ENCODE measurements at places on chromosomes 1 and 21.
A peak's percentile ranks its signal among the peaks of the same experiment; 100 is the strongest.

- H3K4me3 ChIP-seq: no peak overlapping the region
- no peaks in the 10 kb centered on the region for H3K36me3 ChIP-seq
- no peak for DNase-seq
- H3K27me3 ChIP-seq: peaks cover 41% of the 10 kb centered on the region
- H3K4me1 ChIP-seq: peaks cover 18% of the 10 kb centered on the region
Observed at GRCh38 chr1:228648647-228649383, 86.5 kb upstream of the RHOU start.

GRCh38 chr1:232428786-232429530, 201.0 kb downstream of the SIPA1L2 start:
- no peaks in the 10 kb centered on the region for H3K36me3 ChIP-seq
- DNase-seq: no peak
- H3K27me3 ChIP-seq: no peaks in the 10 kb centered on the region
- no peak overlapping the region for H3K4me3 ChIP-seq
- no peak overlapping the region for H3K27ac ChIP-seq
- H3K4me1 ChIP-seq: no peaks in the 10 kb centered on the region

DNA sequence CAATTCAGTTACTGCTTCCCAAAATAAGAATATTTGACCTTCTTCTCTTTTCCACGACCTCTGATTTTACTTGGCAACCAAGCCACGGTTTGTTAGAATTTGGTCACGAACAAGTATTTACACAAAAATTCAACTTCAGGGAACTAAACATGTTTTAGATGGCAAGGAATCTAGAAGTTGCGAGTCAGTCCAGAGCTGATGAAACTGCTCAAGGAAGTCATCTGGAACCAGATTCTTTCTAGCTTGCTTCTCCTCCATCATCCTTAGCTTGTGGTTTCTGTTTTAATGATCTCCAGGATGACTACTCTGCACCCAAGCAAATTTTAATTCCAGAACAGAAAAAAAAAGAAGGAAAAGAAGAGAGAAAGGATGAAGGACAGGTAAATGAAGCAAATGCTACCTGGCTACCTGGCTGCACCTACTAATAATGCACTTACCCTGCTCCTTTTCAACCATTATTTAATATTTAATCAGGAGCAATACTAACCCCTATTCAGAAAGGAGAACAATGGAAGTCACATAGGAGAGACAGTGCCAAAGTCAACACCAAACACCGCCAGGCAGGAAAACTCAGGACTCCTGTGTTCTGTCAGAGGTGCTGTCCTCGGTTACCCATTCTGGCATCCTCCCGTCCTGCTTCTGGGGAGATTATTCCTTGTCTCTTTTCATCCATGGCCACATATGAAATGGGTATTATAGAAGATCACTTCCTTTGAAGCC, 54.2 kb upstream of the RGS7 start:
- no peaks in the 10 kb centered on the region for H3K27me3 ChIP-seq
- H3K36me3 ChIP-seq: no peaks in the 10 kb centered on the region
- H3K4me3 ChIP-seq: no peak overlapping the region
- no peak overlapping the region for H3K27ac ChIP-seq
- H3K4me1 ChIP-seq: no peaks in the 10 kb centered on the region

GRCh38 chr1:207462535-207462934, 8.4 kb downstream of the CR2 start:
- no peak for DNase-seq
- H3K4me3 ChIP-seq: no peak overlapping the region
- H3K27ac ChIP-seq: no peak overlapping the region
- H3K4me1 ChIP-seq: no peaks in the 10 kb centered on the region
- no peaks in the 10 kb centered on the region for H3K27me3 ChIP-seq

- H3K27ac ChIP-seq: no peak overlapping the region
- H3K4me3 ChIP-seq: no peak overlapping the region
- no peaks in the 10 kb centered on the region for H3K36me3 ChIP-seq
- no peak for DNase-seq
Observed at GRCh38 chr1:160823296-160823695, 27.3 kb downstream of the LY9 start.

- H3K4me3 ChIP-seq: no peak overlapping the region
- H3K27me3 ChIP-seq: no peaks in the 10 kb centered on the region
- DNase-seq: no peak
- no peaks in the 10 kb centered on the region for H3K4me1 ChIP-seq
- no peaks in the 10 kb centered on the region for H3K36me3 ChIP-seq
Observed at GRCh38 chr1:162976628-162977027, 92.5 kb upstream of the RGS4 start.

DNA sequence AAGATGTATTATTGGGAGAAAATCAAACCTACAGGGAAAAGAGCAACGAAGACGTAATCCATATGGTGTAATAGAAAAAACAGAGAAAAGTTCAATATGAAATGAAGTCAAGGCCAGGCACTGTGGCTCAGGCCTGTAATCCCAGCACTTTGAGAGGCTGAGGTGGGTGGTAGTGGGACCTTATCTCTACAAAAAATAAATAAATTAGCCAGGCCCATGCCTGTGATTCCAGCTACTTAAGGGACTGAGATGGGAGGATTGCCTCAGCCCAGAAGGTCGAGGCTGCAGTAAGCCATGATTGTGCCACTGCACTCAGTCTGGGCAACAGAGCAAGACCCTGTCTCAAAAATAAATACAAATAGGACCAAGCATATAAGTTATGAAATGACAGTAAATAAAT, 11.4 kb downstream of the DESI2 start:
- peaks cover 63% of the 10 kb centered on the region for H3K4me1 ChIP-seq
- H3K36me3 ChIP-seq: no peaks in the 10 kb centered on the region

DNA sequence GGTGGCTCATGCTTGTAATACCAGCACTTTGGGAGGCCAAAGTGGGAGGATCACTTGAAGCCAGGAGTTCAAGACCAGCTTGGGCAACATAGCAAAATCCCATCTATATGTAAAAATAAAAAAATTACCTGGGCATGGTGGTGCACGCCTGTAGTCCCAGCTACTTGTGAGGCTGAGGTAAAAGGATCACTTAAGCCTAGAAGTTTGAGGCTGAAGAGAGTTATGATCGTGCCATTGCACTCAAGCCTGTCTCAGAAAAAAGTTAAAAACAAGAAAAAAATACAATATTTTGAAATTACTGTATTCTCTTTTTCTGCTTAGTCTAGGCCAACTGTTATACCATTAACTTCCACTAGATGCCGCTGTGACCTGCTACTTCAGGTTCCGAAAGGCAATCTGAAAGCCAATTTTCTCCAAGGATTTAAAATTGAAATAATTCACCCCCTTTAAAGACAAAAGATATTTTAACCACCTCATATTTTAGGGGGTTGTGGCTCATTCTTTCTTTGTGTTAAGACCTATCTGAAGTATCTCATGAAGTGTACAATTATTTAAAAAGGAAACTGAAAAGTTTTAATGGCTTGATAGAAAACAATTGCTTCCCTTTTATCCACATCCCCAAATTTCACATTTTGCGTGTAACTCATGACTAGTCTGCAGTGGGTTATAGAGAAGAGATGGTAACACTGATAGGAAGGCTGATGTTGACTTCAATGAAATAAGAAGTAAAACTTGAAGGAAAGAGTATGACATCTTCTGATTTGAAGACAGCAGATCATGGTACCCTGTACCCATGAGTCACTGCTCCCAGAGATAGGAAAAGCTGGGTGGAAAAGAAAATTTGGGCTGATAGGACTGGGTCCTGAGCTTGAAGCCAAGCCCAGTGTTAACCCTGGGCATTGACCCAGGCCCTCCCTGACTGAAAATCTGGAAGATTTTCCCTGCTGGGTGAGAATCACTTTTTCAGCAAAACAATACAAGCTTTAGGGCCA, 24.4 kb upstream of the CLDN14 start:
- no peak overlapping the region for H3K4me3 ChIP-seq

GRCh38 chr1:203103829-203104495, 18.1 kb upstream of the MYOG start:
- peak; percentile 7 for DNase-seq
- H3K27me3 ChIP-seq: peaks cover 4% of the 10 kb centered on the region
- H3K4me3 ChIP-seq: no peak overlapping the region
- no peaks in the 10 kb centered on the region for H3K4me1 ChIP-seq

DNA sequence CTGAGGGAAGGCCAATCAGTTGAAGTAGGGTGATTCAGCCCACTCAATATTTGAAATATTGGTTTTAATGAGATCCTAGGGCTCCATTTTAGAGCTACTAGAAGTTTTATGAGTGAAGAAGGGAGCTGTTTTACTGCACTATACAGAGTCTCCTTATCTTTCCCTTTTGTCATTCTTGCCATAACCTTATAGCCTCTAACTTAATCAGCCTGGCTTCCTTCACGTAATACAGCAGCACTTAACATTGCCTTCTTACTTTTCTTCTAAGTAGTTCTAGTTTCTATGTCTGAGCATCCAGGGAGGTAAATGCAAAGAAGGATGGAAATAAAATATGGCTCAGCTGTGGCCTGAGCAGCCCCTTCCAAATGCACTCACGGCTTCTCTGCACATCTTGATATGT, 299.3 kb downstream of the KIF26B start:
- no peaks in the 10 kb centered on the region for H3K4me1 ChIP-seq
- H3K27me3 ChIP-seq: no peaks in the 10 kb centered on the region
- DNase-seq: no peak

GRCh38 chr1:245800901-245801605, 646.3 kb downstream of the KIF26B start:
- no peak overlapping the region for H3K4me3 ChIP-seq
- H3K4me1 ChIP-seq: no peaks in the 10 kb centered on the region
- H3K36me3 ChIP-seq: no peaks in the 10 kb centered on the region
- no peaks in the 10 kb centered on the region for H3K27me3 ChIP-seq
- no peak for DNase-seq
- no peak overlapping the region for H3K27ac ChIP-seq

- H3K27ac ChIP-seq: no peak overlapping the region
- H3K4me1 ChIP-seq: no peaks in the 10 kb centered on the region
- H3K27me3 ChIP-seq: no peaks in the 10 kb centered on the region
- H3K4me3 ChIP-seq: no peak overlapping the region
Observed at GRCh38 chr1:150944856-150945255, 18.7 kb downstream of the SETDB1 start.

GRCh38 chr1:21868941-21869454, 56.9 kb downstream of the LDLRAD2 start:
- H3K4me1 ChIP-seq: peaks cover 15% of the 10 kb centered on the region
- peaks cover 83% of the 10 kb centered on the region for H3K36me3 ChIP-seq

DNA sequence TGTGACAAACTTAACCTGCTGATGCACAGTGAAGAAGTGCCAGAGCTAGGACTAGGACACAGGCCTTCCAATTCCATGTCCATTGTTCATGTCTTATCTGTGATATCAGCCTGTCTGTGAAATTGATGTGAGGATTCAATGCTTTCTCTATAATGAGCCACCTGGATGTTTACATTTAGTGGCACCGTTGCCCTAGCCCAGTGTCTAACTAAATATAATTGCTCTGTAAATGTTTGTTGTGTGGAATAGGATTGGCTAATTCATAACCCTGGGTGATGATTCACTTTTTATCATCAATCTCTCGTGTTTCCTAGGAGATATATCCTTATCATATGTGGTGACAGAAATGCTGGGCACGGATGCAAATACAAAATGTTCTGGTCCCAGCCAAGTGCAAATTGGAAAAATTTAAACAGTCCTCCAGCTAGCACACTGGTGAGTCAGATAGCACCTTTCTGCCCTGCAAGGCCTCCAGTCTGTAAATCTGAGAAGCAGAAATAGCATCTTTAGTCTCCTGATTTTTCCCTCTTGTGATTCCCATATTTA, 46.9 kb upstream of the GNG12 start:
- no peaks in the 10 kb centered on the region for H3K4me1 ChIP-seq
- H3K27me3 ChIP-seq: no peaks in the 10 kb centered on the region
- no peaks in the 10 kb centered on the region for H3K36me3 ChIP-seq
- H3K27ac ChIP-seq: no peak overlapping the region
- no peak overlapping the region for H3K4me3 ChIP-seq
- DNase-seq: no peak

Measured in stomach (tissue), 19 donors.